ENCODE measurements at places on chromosomes 5 and 9. TPM values are rescaled to one million over a fixed set of nuclear protein-coding genes. Genes with fewer than 3 reads are reported as not detected.

Gene MYOZ3
- total RNA-seq: 0.87 TPM

Gene BTNL3
- not detected for total RNA-seq

Gene PDE6A
- 0.10 TPM for total RNA-seq

Gene MLANA
- not detected for total RNA-seq

Gene KIF4B
- 0.05 TPM for total RNA-seq

Gene NXNL2
- 5.2 TPM for total RNA-seq

Gene DBH
- total RNA-seq: not detected

- no peak for DNase-seq
Observed at GRCh38 chr9:84922051-84922450, 252.5 kb downstream of the NTRK2 start.

- no peak for DNase-seq
Observed at GRCh38 chr5:166166071-166166470, 2125.4 kb upstream of the WWC1 start.

GRCh38 chr9:5846501-5846921 is 13.6 kb upstream of the ERMP1 start:
- DNase-seq: peak; percentile 97

GRCh38 chr9:5799314-5799713 is 33.6 kb downstream of the ERMP1 start:
- peak; percentile 74 for DNase-seq

DNA sequence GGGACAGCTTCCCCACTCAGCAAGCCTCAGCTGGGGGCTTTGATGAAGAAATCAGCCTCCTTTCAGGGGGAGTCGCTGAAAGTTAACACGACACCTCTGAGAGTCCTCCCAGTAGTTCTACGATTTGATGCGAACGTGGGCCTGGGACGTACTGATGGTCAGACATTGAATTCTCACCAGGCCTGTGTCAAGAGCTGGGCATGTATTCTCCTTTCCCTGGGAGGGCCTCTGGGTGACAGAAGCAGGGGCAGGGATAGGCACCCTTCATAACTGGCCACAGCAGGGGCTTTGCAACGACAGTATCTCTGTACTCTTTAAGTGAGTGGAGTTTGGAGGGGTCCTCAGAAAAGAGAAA is 15.6 kb upstream of the COL5A1 start:
- DNase-seq: no peak

DNA sequence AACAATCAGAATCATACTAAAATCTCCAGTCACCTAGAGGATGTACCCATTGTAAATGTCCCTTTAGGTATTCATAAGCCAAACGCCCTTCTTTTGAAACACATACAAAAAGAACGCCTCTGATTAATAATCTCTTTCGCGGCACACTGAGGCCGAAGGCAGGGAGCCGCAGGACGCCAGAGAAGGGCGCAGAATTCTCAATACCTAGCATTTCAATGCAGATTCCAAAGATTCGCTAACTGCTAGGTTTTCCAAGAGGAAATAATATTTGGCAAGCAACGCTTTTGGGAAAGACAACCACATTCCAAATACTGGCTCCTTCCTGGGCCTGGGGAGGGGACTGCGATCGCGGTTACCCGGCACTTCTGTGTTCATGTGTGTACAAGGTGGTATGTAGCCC is 203.3 kb downstream of the MEF2C start:
- DNase-seq: no peak

GRCh38 chr5:116415182-116415581 is 159.4 kb downstream of the SEMA6A start:
- no peak for DNase-seq

GRCh38 chr5:158198636-158199035 is 339.7 kb upstream of the CLINT1 start:
- no peak for DNase-seq

GRCh38 chr5:124919076-124919475 is 172.6 kb upstream of the ZNF608 start:
- no peak for DNase-seq

GRCh38 chr9:72597181-72597517 is 75.7 kb downstream of the TMC1 start:
- peak; percentile 23 for DNase-seq

DNA sequence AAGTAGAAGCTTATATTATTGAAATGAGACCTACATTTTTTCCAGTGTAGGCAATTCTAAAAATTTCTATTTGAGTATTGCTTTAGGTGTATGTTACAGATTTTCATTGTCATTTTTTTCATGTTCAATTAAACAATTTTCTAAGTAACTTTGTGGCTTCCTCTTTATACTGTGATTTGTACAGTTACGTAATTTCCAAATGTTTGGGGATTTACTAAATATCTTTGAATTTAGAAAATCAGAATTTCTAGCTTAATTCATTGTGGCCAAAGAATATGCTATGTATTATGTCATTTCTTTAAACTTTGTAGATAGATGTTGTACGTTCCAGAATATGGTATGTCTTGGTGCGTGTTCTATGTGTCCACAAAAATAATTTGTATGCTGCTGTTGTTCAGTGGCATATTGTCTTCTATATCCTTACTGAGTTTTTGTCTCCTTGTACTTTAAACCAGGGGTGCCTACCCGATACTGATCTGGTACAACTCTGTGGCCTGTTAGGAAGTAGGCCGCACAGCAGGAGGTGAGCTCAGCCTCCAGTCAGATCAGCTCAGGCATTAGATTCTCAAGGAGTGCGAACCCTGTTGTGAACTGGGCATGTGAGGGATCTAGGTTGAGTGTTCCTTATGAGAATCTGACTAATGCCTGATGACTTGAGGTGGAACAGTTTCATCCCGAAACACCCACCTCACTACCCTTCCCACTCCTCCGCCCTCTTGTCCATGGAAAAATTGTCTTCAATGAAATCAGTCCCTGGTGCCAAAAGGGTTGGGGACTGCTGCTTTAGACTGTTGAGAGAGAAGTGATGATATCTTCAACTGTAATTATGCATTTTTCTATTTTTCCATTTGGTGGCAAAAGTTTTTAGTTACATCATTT is 63.5 kb downstream of the UBE2R2 start:
- no peak for DNase-seq

GRCh38 chr5:13317654-13318053 is 626.8 kb downstream of the DNAH5 start:
- DNase-seq: no peak

GRCh38 chr9:129321286-129322021 is 143.4 kb upstream of the IER5L start:
- DNase-seq: no peak

GRCh38 chr5:96243203-96243602 is 189.8 kb downstream of the PCSK1 start:
- DNase-seq: no peak

DNA sequence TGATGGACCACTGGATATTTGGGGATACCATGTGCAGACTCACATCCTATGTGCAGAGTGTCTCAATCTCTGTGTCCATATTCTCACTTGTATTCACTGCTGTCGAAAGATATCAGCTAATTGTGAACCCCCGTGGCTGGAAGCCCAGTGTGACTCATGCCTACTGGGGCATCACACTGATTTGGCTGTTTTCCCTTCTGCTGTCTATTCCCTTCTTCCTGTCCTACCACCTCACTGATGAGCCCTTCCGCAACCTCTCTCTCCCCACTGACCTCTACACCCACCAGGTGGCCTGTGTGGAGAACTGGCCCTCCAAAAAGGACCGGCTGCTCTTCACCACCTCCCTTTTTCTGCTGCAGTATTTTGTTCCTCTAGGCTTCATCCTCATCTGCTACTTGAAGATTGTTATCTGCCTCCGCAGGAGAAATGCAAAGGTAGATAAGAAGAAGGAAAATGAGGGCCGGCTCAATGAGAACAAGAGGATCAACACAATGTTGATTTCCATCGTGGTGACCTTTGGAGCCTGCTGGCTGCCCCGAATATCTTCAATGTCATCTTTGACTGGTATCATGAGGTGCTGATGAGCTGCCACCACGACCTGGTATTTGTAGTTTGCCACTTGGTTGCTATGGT is 54.5 kb upstream of the HNRNPA0 start:
- DNase-seq: peak; percentile 67

DNA sequence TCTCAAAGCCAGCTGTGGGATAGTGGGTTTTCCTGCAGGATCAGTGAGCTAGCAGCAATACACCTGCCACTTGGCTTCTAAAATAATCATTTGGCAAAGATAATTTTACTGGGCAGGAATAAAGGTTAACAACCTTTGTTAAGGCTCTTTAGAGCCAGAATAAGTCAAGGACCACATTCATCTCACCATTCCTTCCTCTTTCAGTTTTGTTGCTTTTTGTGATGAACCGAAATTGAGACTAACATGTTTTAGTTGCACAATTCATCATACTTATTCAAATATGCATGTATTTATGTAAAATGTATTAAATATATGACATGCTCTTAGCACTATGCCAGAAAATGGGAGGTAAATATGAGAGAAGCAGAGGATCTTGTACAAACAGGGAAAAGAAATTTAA is 824.4 kb upstream of the TYRP1 start:
- DNase-seq: no peak

DNA sequence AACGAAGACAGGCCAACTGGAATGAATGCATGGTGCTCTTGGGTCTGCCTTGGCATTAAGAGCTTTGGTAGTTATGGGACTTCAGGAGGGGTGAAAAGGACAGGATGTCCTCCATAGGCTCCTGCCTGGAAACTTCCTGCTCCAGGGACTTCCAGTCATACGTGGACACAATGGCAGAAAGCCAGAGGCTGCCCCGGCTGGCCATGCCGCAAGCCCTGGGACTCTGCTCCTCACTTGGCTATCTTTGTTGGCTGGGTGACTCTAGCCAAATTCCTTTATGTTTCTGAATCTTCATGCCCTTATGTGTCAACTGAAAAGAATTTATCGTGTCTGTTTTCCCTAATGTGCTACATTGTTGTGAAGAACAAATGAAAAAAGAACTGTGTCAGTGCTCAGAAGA is 136.9 kb downstream of the SIL1 start:
- DNase-seq: peak; percentile 81

- DNase-seq: peak; percentile 96
Observed at GRCh38 chr5:168159425-168159824, 132.0 kb upstream of the WWC1 start.

GRCh38 chr5:109645707-109646192 is 44.0 kb upstream of the MAN2A1 start:
- DNase-seq: no peak

All from renal cortical epithelial cell (primary cell).